ENCODE measurements at places on chromosomes 4 and X.

- DNase-seq = no peak
These were observed 14.5 kb upstream of the STS start for GRCh38 chrX:7133050-7133440.

GRCh38 chrX:119391279-119391678 is 7.9 kb upstream of the SLC25A43 start:
- DNase-seq = peak; percentile 46

DNA sequence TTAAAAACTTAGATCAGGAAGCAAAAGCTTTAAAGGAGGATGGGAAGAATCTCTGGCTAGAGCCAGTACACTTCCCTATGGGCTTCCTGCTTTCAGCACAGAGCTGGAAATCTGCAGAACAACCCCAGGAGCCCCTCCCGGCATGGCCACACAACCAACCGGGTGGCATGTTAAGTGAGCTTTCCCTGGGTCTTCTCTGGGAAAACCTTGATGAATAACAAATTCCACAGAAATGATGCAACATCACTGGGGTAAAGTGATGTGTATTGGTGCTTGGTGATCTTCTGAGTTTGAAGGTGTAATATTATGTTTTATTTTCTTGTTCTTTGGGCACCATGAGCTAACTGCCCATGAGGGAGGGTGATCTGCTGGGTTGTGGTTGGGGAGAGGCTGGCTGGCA is 22.1 kb downstream of the NHS start:
- DNase-seq = no peak

GRCh38 chr4:112901962-112902411 is 147.5 kb upstream of the ANK2 start:
- DNase-seq = no peak

DNA sequence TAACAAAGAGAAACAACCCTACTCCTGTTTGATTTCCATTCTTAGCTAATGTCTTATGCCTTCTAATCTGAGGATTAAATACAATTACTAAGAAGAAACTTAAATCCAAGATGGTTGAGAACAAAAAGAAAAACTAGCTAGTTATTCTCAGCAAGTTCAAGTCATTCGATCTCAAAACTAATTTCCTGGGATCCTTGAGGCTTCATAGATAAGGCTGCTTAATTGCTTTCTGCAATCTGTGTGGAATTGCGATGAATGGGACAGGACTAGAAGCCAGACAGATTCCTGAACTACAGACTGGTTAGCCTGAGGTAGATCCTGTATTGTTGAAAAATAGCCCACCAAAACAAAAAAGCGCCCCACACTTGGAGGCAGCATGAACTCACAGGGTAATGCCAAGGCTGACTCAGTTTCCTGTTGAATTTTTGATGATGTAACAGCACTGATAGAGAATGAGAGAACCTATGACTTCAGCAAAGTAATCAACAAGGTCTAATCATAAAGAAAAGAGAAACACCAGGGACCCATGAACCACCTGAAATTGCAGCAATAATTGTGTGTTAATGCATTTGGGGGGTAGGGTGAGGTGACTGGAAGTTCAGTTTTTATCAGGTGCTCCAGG is 33.9 kb downstream of the KLHL15 start:
- no peak for DNase-seq

DNA sequence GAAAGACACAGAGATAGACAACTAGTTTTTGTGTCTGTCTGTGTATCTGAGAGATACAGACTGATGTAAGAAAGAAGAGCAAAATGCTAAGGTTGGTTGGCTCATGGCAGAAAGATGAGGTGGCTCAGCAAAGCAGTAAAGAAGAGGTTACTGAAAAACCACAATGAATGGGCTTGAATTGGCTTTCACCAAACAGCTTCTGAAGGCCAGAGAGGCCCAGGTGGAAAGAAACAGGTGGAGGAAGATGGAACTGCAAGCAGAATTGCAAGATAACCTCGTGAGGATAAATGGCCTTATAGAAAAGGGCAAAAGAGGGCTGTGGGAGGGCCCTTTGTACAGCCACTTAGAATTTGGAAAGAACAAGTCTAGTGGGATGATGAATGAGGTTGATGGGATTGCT is 39.6 kb downstream of the GAB3 start:
- no peak for DNase-seq

DNA sequence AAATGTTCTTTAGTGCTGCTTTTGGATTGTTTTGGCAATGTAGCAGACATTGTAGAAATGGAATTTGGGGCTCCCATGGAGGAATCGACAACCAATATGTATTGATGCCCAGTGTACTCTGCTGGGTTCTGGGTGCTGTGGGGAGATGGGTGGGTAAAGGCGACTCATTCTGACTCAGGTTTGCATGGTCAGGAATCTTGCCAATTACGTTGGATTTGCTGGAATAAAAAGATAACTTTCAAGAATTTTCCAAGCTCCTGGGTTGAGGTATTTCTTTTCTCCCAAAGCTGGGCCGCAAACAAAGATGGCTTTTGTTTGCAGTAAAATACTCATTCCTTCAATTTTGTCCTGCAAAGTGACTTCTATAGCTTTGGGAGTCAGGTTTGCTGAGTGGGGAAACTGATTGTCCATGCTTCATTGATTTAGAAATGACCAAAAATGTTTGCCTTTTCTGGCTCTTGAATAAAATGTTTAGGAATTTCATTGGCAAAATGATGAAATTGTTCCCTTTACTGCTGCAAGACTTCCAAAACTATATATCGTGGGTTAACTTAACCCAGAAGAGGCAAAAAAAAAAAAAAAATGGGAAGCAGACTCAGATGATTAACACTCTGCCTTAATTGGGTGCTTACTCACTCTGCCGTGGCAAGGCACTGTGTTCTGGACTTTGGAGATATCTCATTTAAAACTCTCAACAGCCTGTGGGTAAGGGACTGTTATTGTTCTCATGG is 57.0 kb downstream of the RTL9 start:
- DNase-seq = no peak

DNA sequence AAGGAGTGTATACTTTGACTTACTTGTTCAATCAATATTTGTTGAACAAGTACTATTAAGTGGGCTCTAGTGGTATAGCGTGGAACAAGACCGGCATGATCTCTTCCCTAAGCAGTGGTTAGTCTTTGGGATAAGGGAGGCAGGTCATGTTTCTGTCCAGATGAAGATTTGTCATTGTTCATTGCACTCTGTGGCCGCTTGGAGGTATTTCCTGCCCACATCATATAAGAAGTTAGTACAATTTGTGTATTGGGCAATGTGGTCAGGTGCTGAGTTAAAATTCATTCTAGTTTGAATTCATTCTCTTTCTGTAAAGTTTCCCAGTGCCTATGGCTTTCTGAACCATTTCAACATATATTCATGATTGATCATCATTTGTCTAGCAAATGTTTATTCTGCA is 101.1 kb upstream of the SHISA3 start:
- no peak for DNase-seq

GRCh38 chr4:95293014-95293413 is 255.8 kb downstream of the UNC5C start:
- no peak for DNase-seq

DNA sequence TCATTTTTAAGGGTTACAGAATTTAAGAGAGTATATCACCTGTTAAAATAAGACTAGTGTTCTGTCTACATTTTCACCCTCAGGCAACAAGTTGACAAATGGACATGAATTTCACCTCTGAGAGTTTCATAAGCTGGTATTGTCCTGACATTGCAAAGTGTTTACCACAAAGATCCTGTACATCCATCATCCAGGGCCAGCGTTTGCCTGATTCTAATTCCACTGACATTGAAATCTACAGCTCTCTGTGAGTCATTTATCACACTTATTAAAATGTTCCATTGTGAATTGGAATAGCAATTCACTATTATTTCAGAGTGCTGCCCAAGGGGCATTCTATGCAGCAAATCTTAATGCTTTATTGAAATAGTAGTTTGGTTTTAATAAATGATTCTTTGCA is 1499.4 kb upstream of the PCDH7 start:
- no peak for DNase-seq

DNA sequence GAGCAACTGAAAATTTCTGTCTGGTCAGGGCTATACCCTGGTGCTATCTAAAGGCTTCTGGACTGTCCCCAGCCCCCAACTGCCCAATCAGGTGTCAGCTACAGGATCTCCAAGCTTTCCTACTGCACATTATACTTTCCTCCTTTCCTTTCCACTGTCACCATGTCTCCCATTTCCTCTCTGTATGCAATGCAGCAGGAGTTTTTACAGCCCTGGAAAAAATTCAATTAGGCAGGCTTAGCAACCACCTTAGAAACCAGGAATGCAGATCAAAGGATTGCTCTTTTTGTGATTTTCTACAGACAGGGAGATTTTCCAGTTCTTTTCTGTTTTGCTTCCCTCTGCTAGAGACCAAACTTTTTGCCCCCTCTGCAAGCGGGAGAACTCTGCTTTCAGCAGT is 6.0 kb upstream of the NAF1 start:
- DNase-seq = no peak

DNA sequence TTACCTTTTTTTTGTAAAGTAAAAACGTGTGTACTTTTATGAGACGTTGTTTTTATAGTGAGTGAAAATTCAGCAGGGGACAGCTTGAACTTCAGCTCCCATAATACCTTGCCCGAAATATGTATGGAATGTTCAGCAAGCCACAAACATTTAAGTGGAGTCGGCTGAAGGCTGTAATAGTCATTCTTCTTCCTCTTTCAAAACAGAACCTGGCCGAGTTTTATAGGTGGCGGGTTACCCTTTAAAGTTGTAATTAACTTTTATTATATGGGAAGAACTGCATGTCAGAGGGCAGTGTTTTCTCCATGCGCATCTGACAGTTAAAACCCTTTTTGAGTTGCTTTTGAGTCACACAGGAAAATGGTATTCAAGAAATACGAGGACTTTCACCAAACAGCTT is 50.7 kb downstream of the CLDN34 start:
- peak; percentile 77 for DNase-seq

- DNase-seq = no peak
These were observed 18.1 kb downstream of the LSM6 start for GRCh38 chr4:146193628-146194027.

- peak; percentile 25 for DNase-seq
These were observed 786.1 kb upstream of the AADAT start for GRCh38 chr4:170875868-170876267.

DNA sequence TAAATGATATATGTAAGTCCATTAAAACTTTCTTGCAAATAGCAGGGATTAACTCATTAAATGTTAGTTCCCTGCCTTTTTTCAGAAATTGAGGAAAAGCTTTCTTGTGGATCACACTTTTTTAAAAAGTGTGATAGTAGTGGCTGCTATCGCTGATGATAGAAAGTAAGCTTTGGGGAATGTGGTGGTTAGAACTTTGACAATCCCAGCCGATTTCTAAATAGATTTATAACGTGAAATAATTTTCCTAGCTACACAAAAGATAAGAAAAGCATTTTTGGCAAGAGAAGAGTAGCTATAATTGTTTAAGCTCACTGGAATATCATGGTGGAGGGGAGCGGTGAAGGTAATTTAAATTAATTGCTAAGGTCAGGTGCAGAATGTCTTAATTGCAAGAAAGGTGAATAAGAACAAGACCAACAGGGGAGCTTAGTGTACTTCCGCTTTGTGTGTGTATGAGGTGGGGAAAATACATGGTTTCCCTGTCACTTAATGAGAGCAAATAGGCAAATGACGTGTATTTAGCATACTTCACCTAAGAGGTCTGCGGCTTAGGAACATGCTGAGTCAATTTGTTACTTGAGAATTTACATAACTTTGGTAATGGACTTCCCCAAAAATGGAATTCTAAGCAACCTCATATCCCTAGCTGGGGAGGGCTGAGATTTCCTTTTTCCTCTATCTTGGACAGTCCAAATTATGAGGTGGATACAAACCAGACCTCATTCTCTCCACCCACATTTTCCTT is 11.7 kb upstream of the IL21 start:
- DNase-seq = no peak

DNA sequence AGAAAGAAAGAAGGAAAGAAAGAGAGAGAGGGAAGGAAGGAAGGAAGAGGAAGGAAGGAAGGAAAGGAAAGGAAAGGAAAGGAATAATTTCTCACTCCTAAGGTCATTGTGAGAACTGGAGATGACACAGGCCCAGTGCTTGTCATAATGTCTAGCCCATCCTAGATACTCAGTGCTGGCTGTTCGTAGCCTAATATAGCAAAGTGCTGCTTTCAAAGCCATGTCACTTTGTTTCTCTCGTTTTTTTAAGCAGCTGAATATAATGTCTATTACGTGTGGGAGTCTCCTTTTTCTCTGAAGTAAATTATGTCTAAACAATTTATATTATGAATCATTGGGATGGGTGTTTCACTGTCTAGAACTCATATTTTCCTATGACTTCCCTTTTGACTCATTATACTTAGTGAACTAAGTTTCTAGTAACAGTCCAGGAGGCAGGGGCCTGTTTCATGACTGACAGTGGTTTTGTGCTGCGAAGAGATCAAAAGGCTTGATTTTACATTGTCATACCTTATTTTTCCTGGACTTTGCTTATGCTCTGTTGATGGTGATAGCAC is 327.0 kb upstream of the ZFP42 start:
- no peak for DNase-seq

- peak; percentile 60 for DNase-seq
These were observed 229.2 kb downstream of the PTTG2 start for GRCh38 chr4:38189445-38189844.

DNA sequence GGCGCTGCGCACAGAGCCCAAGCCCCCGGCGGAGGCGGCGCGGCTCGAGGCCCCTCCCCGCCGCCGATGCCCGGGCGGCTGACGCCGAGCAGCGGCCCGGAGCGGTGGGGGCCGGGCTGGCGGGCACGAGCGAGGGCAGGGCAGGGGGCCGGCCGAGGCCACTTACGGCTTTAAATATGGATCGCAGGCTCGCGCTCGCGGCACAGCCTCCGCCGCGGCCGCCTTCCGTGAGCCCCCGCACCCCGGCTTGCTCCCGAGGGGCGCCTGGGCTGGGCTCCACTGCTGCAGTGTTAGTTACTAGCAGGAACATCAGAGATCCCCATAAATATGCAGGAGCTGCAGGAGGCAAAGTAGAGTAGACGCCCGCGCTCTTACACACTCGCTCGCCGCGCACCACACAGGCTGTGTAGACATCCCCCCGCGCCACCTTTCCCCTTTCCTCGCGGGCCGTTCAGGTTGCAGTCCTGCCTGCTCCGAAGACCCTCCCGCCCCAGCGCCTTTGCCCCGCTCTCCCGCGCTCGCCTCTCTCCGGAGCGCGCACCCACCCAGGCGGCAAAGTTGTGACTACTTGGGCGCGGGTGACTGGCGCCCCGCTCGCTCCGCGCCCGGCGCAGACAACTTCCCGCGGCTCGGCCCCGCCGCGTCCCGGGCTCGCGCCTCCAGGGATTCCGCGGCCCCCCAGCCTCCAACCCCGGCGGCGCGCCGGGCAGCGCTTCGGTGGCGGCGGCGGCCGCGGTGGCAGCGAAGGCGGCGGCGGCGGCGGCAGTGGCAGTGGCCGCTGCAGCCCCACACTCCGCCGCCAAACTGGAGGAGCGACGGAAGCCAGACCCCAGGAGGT is 152.0 kb upstream of the SLC4A4 start:
- no peak for DNase-seq

DNA sequence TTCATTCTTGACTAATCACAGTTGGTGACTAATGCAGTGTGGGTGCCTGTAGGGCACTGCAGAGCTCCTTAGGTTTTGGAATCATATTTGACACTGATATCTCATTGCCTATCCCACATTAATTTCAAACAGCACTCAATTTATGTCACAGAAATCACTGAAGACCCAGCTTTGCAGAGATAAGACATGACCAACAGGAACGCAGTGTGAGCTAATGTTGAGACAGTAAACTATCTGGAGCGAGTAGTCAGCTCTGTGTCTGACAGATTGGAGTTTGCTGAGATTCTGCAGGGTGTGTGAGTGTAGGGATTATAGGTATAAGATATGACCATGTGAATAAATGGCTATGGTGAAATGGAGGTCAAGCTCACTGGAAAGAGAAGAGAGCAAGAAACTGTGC is 1586.1 kb upstream of the AGA start:
- no peak for DNase-seq

All from NB4 (cell line).